ENCODE measurements at places on chromosomes 13 and 19.

DNA sequence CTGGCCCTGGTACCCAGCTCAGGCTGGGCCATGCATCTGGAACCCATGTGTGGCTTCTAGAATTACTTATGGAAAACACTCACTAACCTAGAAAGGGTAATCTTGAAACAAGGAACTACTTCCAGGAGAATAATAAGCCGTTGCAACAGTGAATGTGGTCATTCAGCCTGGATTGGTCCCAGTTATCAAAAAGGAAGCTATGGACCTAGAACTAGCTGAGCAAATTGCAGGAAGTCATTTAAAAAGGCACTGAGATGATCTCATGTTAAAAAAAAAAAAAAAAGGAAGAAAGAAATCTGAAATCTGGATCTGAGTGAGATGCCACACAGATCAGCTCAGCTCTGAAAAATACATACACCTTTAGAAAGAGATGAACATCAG, 59.6 kb downstream of the DCT start:
- DNase-seq, result no peak

DNA sequence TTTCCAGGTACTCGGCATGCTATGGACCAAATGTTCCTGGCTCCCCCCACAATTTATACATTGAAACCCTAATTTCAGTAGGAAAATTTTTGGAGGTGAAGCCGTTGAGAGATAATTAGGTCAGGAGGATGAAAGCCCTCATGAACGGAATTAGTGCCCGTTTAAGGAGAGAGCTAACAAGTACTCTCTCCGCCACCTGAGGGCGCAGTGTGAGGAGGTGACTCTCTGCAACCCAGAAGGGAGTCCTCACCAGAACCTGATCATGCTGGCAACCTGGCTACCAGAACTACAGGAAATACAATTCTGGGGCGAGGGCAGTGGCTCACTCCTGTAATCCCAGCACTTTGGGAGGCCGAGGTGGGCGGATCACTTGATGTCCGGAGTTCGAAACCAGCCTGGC, 397.8 kb downstream of the SLITRK5 start:
- DNase-seq, result no peak

DNA sequence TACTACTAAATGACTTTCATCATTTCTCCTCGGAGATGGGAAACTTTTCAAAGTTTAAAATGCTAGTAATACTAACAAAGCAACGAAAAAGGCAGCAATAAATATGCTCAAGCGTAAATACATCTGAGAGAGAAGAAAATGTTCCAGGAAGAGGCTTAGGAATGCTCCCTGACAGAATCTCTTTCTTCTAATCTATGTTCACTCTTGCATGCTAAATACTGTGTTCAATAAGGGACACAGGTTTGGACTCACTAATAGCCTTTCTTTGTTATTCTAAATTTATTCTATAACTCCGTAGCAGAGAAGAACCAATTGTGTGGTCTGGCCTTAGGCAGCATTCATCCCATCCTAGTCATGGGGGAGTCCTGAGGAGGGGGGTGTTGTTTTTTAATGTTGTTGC, 823.0 kb downstream of the PCDH9 start:
- DNase-seq, result no peak

DNA sequence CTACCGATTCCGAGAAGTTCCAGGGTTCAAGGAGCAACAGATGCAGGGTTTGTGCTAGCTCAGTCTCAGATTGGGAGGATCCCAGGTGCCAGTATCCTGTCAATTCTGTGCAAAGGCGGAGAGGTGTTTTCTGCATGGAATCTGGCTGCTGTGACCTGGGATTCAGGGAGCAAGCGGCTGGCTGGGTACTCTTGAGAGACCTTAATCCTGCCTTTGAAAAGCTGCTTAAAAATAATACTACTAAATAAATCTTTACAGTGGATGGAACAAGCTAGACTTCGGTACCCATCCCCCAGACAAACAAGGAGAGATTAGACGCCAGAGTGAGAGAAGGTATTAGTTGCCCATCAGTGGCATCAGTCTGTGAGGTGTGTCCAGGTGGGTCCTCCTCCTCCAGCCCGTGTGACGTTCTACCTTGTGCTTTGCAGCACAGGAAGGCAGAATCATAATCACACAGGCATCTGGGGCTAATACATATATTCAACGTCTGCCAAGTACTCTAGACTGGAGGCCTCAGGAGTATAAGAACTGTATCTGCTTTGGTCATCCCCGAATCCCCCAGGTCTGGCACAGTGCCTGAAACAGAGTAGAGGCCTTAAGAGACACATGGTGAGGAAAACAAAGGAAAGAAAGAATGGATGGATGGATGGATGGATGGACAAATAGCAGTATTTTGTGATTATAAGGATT, 230.6 kb downstream of the ZNF536 start:
- no peak for DNase-seq

DNA sequence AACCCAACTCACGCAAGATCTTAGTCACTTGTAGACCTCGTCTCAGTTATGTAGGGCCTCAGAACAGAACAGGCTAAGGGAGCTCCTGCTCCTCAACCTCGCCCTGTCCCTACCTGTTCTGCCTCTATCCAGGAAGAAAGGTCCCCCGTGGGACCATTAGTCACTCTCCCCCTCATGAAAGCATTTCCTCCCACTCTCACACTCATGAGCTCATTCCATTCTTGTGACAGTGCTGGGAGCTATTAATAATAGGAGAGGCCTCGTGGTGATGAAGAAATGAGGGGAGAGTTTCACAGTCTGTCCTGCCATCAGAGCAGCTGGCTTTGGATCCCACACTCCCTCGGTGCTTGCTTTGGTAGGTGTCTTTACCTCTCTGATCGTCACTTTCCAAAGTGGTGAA, 10.2 kb downstream of the PPP2R1A start:
- no peak for DNase-seq

DNA sequence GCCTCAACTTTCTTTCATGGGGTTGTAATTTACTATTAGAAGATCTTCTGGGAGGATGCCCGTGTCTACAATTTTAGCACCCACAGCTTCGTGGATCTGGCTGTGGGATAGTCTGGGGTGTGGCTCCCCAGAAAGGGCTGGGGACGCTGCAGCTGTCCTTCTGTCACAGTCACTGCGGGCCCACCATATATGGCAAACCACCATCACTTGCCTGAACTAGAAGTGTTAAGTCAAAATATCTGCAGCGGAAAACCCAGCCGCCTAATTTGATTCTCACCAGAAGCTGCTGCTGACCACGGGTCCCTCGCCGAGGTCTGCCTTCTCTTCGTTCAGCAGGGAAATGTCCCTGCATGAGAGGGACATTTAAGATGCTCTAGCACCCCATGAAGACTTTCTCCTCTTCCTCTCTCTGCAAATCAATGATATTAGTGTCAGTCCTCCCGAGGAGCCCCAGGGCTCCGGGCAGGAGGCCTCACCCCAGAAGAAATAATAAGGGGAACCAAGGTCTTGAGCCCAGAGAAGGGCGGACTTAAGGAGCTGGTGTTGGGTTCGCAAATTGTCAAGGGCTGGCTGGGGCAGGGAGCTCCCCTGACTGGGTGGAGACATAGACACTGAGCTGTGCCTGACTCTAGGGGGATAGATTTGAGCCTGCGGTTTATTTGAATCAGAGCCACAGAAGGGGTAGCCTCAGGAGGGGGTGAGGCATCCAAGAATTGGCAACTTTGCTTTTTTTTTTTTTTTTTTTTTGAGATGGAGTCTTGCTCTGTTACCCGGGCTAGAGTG, 3.0 kb upstream of the MATK start:
- no peak for DNase-seq

All from activated T-cell treated with anti-CD3 and anti-CD28 coated beads for 1 hour (primary cell).